ENCODE measurements at places on chromosomes 4 and X.
A peak's percentile ranks its signal among the peaks of the same experiment; 100 is the strongest.

- peaks cover 3% of the 10 kb centered on the region for H3K4me1 ChIP-seq
- H3K27ac ChIP-seq = no peak overlapping the region
- H3K27me3 ChIP-seq = no peaks in the 10 kb centered on the region
- H3K4me3 ChIP-seq = no peak overlapping the region
- DNase-seq = no peak
- no peaks in the 10 kb centered on the region for H3K36me3 ChIP-seq
Measured at GRCh38 chr4:71691416-71692073, 92.3 kb downstream of the GC start.

GRCh38 chr4:137676357-137676998, 144.2 kb upstream of the PCDH18 start:
- no peak for DNase-seq
- no peaks in the 10 kb centered on the region for H3K27me3 ChIP-seq
- no peaks in the 10 kb centered on the region for H3K36me3 ChIP-seq

DNA sequence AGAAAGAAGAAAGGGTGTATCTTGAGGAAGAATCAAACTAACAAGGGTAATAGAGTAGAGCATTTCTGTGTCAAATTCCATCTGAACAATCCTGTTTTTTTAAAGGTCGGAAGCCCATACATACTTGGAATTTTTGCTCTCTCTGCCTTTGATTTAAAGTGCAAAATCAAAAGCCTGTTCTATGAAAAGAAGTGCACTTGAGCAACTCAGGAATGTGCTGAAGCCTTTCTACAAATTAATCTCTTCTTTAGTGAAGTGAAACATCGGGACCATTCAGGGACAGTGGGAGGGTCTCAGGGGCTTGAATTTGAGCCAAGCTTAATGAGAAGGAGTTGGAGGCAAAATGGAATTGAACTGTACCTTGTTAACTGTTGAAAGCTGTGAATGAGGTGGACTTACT, 1008.5 kb upstream of the LCORL start:
- H3K27ac ChIP-seq = no peak overlapping the region
- no peaks in the 10 kb centered on the region for H3K36me3 ChIP-seq
- DNase-seq = no peak
- no peaks in the 10 kb centered on the region for H3K4me1 ChIP-seq
- no peak overlapping the region for H3K4me3 ChIP-seq

- H3K36me3 ChIP-seq = no peaks in the 10 kb centered on the region
- no peaks in the 10 kb centered on the region for H3K4me1 ChIP-seq
- no peak overlapping the region for H3K4me3 ChIP-seq
- H3K27me3 ChIP-seq = no peaks in the 10 kb centered on the region
Measured at GRCh38 chr4:184861047-184861446, 35.3 kb upstream of the ACSL1 start.

DNA sequence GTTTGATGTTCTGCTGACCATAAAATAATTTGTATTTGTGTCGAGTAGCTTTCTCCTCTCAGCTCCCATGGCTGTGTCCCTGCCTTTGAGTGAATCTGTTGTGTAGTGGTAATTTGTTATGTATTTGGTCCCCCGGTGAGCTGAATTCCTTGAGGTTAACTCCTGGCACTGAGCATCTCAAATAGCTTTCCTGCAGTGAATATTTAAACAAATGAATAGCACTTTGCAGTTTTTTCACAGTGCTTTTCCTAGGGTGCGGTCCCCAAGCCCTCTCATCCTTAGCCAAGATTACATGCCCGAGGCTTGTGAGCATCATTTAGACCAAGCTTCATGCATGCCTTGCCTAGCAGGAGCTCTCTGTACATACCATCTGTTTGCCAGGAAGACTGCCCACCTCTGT, 74.2 kb downstream of the CLDN34 start:
- H3K27me3 ChIP-seq = no peaks in the 10 kb centered on the region
- H3K4me1 ChIP-seq = no peaks in the 10 kb centered on the region
- no peak overlapping the region for H3K27ac ChIP-seq

DNA sequence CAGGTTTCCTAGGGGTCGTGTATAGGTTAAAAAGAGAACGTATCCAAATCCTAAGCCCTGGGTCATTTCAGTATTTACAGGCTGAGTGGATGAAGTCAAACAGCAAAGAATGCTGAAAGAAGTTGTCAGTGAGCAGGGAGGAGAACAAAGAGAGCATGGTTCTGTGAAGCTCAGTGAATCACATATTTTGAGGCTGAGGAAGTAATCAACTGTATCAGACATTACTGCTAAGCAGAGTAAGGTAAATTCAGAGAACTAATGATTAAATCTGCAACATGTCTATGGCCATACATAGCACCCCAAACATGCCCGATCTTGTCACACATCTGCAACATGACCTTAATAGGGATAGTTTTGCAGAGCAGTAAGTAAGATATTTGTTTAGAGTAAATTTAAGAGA, 1130.3 kb downstream of the RAPGEF2 start:
- no peak overlapping the region for H3K4me3 ChIP-seq
- H3K27me3 ChIP-seq = peaks cover 30% of the 10 kb centered on the region
- H3K36me3 ChIP-seq = no peaks in the 10 kb centered on the region
- H3K4me1 ChIP-seq = no peaks in the 10 kb centered on the region

GRCh38 chr4:149791851-149792250, 23.8 kb downstream of the IQCM start:
- no peaks in the 10 kb centered on the region for H3K36me3 ChIP-seq
- H3K27ac ChIP-seq = no peak overlapping the region
- H3K4me1 ChIP-seq = no peaks in the 10 kb centered on the region
- no peak overlapping the region for H3K4me3 ChIP-seq
- no peak for DNase-seq
- H3K27me3 ChIP-seq = no peaks in the 10 kb centered on the region

DNA sequence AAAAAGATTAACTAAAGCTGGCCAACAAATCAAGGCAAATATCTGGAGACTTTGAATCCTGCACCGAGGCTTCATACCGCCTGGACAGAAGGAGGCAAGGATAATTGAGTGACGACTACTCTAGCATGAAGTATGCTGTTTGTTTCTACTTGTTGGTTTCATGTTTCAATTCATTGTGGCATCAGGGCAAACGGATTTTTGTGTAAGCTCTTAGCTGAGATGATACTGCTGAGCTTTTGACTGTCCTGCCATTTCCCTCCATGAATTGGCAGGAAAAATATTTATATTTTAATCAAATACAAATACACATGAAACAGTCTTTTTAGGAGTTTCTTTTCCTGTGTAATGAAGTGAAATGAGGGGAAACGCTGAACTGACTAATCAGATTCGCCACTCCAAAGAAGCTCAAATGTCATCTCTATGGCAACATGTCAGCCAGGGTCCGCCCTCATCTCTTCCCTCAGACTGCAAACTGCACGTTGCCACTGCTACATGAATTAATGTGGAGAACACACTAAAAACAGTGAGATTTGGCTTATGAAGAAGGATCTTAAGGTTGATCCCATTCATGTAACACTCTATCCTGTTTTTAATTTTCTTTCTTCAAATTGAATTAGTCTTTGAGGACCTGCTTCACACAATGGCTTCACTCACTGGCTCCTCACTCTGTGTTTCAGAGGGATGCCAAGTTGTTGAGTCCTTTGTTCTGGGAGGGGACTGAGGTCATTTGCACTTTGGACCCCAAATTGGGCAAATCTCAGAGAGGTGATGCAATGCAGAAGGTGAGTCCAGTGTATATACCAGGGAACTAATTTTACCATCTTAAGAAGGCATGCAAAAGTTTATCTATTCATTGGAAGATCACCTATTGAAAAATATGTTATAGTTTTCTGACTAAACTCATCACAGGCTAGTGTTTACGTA, 149.6 kb upstream of the MID1 start:
- DNase-seq = no peak
- H3K4me3 ChIP-seq = no peak overlapping the region
- H3K36me3 ChIP-seq = no peaks in the 10 kb centered on the region
- H3K27me3 ChIP-seq = no peaks in the 10 kb centered on the region
- H3K4me1 ChIP-seq = no peaks in the 10 kb centered on the region
- peak overlapping the region; percentile 97 for H3K27ac ChIP-seq

- no peak for DNase-seq
- H3K4me1 ChIP-seq = peaks cover 14% of the 10 kb centered on the region
- H3K4me3 ChIP-seq = no peak overlapping the region
- H3K36me3 ChIP-seq = no peaks in the 10 kb centered on the region
- no peaks in the 10 kb centered on the region for H3K27me3 ChIP-seq
Measured at GRCh38 chr4:6201580-6202091, 1.3 kb upstream of the JAKMIP1 start.

DNA sequence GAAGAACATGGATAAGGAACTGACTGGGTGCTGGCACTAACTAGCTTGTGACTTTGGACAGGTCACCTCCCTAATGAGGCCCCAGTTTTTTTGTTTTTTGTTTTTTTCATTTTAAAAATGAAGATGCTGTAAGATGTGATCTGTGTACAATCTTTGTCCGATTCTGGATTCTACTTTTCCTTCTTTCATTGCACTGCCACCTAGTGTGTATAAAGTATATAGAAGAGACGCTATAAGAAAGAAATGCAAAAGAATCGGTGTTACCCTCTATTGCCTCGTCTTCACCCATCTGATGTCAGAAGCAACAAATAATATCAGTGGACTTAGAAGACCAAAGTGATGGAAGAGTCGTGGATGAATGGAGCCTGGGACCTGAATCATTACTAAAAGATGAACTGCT, 58.6 kb upstream of the P2RY10 start:
- DNase-seq = no peak
- H3K4me1 ChIP-seq = no peaks in the 10 kb centered on the region
- no peak overlapping the region for H3K27ac ChIP-seq
- no peaks in the 10 kb centered on the region for H3K36me3 ChIP-seq
- no peak overlapping the region for H3K4me3 ChIP-seq

Measured in endodermal cell (in vitro differentiated cells).